ENCODE measurements at places on chromosomes 4 and X.

DNA sequence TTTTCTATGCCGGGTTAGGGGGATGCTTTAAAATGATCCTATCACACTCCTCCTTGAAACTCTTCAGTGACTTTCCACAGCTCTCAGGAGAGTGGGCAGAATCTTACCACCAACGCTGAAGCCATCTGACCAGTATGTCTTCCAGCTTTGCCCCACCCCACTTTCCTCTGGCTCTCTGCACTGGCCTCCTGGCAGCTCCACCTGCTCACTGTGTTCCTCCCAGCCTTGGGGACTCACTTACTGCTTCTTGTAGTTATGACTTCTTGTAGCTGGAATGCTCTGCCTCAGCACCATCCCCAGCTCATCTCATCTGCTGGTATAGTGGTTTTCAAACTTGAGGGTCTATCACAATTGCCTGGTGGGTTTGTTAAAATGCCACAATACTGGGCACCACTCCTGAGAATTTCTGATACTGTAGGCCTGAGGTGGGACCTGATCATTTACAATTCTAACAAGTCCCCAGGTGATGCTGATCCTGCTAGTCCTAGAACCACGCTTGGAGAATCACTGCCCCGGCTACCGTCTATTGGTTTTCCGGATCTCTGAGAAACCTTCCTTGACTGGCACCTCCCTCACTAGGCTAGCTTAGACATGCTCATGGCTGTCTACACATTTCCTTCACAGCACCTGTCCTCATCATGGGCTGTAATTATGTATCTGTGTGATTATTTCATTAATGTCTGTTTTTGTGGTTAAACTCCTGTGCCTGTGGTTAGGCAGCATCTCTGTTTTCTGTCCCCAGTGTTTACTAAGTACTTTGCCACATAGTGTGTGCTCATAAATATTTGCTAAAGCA is 152.2 kb downstream of the MGST2 start:
- no peak for DNase-seq

- no peak for DNase-seq
Observed at GRCh38 chr4:55879224-55879623, 25.8 kb downstream of the EXOC1 start.

GRCh38 chrX:55636109-55636508 is 12.9 kb downstream of the FOXR2 start:
- DNase-seq = no peak

- no peak for DNase-seq
Observed at GRCh38 chr4:140659943-140660700, 91.4 kb upstream of the UCP1 start.

DNA sequence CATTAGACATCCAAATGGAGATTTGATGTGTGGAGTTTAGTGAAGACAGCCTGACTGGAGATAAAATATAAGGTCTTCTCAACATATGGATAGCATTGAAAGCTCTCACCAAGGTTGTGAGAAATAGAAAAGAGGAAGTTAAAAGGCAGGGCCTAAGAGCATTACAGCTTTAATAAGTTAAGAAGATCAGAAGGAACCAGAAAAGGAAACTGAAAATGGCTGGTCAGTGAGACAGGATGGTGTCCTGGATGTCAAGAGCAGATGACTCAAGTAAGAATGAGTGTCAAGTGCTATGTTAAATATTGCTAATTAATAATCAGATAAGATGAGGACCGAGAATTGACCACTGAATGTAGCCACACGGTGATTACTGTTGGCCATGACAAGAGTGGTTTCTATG is 642.9 kb downstream of the STPG2 start:
- no peak for DNase-seq

DNA sequence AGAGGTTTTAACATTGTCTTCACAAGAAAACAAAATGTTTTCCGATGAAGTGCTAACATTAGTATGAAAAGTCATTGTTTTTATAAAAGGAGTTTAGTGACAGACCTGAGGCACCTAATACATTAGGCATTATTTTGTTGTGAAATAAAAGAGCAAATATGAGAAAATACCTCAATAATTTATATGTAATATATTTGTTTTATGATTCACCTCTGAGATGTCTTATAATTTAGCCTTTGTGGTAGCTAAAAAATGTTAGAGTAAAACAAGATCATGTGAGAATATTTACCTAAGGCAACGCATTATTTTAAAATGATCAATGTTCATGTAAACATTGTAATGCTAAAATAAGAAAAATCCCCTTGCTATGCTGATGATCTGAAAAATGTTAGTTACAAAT is 100.9 kb upstream of the WDFY3 start:
- no peak for DNase-seq

- no peak for DNase-seq
Observed at GRCh38 chr4:150068300-150068960, 9.8 kb upstream of the DCLK2 start.

- no peak for DNase-seq
Observed at GRCh38 chrX:54416965-54417364, 23.2 kb upstream of the TSR2 start.

GRCh38 chrX:45758738-45759397 is 558.2 kb upstream of the DIPK2B start:
- no peak for DNase-seq

GRCh38 chr4:38904090-38904666 is 36.6 kb downstream of the FAM114A1 start:
- DNase-seq = no peak

- DNase-seq = no peak
Observed at GRCh38 chrX:63561425-63561824, 210.3 kb upstream of the SPIN4 start.

DNA sequence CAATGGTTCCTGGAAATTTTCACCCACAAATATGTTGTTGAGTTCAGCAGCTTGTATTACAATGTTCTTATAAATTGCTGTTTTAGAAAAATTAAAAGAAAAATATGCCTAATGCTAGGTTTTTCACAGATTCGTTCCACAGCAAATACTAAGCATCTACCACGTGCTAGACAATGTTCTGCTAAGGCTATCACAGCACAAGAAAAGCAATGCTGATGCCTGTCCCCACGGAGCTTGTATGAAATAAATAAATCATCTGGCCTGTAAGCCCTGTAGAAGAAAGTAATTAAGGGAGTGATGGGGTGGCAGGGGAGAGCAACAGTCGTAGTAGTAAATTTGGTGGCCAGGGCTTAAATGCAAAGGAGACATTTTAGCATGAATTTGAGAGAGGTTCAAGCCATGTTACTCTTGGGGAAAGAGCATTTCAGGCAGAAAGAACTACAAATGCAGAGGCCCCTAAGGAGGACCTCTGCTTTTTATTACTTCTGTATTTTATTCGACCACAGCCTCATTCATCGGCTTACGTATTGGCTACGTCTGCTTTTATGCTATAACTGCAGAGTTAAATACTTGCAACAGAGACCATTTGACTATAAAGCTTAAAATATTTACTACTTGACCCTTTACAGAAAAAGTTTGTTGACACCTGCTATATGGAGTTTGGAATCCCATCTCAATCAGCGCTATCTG is 36.3 kb downstream of the ARAP2 start:
- DNase-seq = no peak

All from LoVo (cell line).